ENCODE measurements at places on chromosomes 16 and 17. TPM values are rescaled to one million over a fixed set of nuclear protein-coding genes. Genes with fewer than 3 reads are reported as not detected.
A peak's percentile ranks its signal among the peaks of the same experiment; 100 is the strongest.

DNA sequence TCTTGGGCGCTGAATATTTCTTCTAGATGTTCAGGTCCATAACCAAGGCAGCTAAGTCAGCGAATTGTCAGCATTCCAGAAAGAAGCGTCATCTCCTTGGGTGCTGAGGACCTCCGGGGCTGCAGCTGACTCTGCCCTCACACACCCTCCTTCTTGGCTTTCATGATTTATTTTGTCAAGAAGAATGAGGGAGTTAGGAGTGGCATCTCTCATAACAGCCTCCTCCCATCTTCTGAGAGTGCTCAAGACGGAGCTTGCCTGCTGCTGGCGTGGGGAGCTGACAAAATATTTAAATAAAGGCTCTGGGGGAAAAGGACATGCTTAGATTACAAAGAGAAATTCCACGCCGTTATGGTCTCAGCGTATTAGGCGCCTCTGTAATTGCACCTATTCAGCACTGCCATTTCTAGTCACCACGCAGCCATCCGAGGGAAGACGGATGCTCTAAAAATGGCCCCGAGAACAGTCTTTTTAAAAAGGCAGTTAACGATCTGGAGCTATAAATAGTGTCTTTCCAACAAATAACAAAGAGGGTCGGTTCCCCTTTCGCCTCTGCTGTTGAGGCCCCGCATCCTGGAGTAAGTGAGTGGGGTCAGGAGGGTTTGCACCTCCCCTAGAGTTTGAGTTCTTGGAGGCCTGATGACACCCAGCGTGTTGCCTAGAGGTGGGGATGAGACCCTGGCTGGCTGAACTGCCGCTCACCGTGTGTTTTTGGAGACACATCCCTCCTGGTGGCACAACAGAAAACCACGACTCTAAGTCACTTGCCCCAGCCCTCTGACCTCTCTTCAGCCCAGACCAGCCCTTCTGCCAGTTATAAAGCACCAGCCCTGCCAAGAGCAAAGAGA, 187.0 kb downstream of the CCDC182 start:
- DNase-seq: peak; percentile 86

DNA sequence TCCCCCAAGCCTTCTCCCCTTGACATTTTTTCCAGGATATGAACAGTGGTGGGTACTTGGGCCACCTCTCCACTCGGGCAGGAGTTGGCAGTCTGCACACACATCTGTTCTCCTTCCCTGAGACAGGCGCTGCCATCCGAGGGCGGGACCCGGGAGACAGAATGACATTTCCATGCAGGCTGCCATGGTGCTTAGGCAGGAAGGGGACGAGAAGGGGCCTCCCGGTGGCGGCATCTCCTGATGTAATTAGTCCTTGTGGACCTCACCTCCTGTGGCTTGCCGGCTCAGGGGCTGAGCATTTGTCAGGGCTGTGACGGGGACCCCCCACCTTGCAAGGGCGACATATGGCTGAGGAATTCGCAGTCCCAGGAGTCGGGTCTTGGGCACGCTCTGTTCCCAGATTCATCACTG, 197.2 kb downstream of the FOXL1 start:
- DNase-seq: no peak

DNA sequence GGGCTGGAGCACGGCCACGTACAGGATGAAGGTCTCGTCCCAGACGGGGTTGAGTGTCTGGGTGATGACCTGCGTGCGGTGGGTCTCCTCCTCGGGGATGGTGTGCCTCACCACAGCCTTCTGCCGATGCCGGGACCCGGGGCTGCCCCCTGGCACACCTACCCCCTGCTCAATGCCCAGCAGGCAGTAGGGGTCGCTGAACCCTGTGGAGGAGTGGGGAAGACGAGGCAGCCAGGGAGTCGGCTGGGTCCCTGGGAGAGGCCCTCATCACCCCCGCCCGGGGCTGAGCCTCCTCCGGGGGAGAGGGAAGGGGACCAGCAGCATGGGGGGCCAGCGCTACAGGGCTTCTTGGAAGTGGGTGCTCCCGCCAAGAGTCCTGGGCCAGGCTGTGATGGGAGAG, 1.8 kb downstream of the UNC13D start:
- peak; percentile 76 for DNase-seq

- DNase-seq: no peak
Observed at GRCh38 chr17:9792181-9792840, 919 bp upstream of the DHRS7C start.

KRTAP17-1 gene
- not detected for total RNA-seq
